ENCODE measurements at places on chromosomes 7 and 10.

DNA sequence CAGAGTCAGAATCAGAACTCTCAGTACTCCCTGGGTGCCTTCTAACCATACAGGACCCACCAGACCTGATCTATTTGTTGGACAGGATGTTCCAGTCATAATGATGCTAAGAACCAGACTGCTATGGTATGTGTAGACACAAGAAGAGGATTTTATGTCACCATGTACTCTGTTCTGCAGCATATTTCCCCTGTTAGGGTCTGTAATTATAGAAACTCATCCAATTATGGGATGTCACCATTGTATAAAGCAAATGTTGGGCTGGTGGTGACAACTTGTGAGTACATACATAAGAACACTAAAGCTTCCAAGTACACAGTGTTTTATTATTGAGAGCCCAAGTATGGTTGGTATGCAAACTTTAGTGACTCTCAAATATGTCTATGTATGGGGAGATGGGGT is 67.1 kb upstream of the AGBL3 start:
- no peak overlapping the region for H3K27ac ChIP-seq
- H3K27me3 ChIP-seq, result no peaks in the 10 kb centered on the region
- no peak overlapping the region for H3K4me3 ChIP-seq
- H3K36me3 ChIP-seq, result no peaks in the 10 kb centered on the region
- no peak for DNase-seq

DNA sequence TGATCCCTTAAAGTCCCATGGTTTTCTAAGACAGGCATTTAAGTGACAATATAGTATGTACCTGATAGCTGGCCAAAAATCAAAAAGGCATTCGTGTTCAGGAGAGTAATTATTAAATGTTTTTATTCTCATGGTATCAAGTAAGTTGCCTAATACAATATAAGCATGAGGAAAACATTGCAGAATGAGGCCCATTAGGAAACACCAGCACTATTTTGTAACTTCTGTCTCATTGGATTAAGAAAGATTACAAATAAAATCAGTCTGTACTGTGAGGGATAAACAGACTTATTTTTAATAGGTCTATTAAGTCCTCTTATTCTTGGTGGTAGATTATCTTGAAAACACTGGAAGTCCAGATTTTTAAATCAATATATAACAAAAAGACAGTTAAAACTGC is 110.1 kb downstream of the SNX13 start:
- no peaks in the 10 kb centered on the region for H3K4me1 ChIP-seq
- no peaks in the 10 kb centered on the region for H3K27me3 ChIP-seq

- DNase-seq, result no peak
- H3K36me3 ChIP-seq, result no peaks in the 10 kb centered on the region
- no peaks in the 10 kb centered on the region for H3K27me3 ChIP-seq
- no peaks in the 10 kb centered on the region for H3K4me1 ChIP-seq
- H3K4me3 ChIP-seq, result no peak overlapping the region
Measured at GRCh38 chr10:123573236-123574108, 92.7 kb upstream of the GPR26 start.

- no peak overlapping the region for H3K27ac ChIP-seq
- H3K36me3 ChIP-seq, result no peaks in the 10 kb centered on the region
- no peak for DNase-seq
- peaks cover 22% of the 10 kb centered on the region for H3K4me1 ChIP-seq
- no peak overlapping the region for H3K4me3 ChIP-seq
- peaks cover 70% of the 10 kb centered on the region for H3K27me3 ChIP-seq
Measured at GRCh38 chr10:8035641-8036470, 18.6 kb upstream of the GATA3 start.

DNA sequence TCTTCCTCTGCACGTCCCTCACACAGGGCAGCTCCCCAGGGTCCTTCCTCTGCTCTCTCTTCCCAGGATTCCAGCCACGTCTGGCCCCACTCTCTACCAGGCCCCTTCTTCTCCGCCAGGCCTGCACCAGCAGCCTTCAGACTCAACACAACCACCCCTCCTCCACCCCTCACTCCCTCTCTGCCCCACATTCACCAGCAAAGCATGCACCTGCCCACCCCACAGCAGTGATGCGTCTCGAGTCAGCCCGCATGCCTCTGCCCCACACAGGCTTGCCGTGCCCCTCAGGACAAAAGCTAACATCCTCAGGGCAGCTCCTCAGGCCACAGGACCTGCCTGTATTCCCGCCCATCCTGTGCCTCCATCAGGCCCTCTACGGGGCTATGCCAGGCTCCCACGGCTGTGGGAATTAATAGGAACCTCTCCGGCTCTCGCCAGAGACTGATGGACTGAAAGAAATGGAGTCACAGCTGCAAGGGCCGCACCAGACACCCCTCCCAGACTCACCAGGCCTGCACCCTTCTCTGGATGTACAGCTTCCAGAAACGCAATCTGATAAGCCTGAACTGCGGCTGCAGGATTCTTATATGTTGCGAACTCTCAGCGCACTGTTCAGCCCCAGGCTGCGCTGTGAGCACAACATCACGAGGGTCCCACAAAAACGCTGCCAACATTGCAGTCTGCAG is 100.1 kb downstream of the CYTH3 start:
- H3K36me3 ChIP-seq, result no peaks in the 10 kb centered on the region
- no peak for DNase-seq
- H3K4me1 ChIP-seq, result no peaks in the 10 kb centered on the region
- no peak overlapping the region for H3K27ac ChIP-seq
- H3K27me3 ChIP-seq, result no peaks in the 10 kb centered on the region
- no peak overlapping the region for H3K4me3 ChIP-seq

GRCh38 chr7:18200855-18201254 is 173.2 kb upstream of the PRPS1L1 start:
- H3K36me3 ChIP-seq, result no peaks in the 10 kb centered on the region
- no peak overlapping the region for H3K27ac ChIP-seq
- no peak overlapping the region for H3K4me3 ChIP-seq
- no peak for DNase-seq
- H3K4me1 ChIP-seq, result no peaks in the 10 kb centered on the region

DNA sequence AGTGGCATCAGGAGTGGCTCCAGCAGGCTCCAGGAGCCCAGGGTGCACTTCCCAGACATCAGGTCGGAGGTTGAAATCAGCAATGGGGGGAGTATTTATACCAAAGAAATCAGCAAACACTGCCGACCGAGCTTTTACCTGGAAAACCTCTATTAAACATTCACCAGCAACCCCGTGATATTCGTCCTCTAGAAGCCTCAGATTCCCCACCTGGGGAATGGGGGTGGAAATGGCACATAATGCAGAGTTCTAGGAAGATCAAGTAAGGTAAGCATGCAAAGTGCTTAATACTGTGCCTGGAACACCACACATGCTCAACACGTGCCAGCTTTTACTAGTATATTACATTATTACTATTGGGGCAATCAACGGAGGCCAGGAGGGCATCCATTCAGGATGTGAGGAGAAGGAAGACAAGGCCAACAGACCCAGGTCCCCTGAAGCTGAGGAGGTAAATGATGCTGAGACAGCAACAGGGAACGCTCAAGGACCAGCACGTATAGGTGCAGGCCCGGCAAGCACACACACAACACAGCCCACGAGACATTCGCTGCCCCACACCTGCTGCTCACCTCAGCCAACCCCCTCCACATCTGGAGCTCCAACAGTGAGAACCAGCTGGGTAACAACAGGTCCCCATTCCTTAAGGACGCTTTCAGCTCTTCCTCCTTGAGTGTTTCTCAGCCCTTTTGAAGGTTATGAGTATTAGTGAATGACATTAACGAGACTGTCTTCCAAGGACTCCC is 125.5 kb downstream of the TNS3 start:
- no peaks in the 10 kb centered on the region for H3K36me3 ChIP-seq
- H3K4me1 ChIP-seq, result no peaks in the 10 kb centered on the region
- no peak for DNase-seq
- no peak overlapping the region for H3K27ac ChIP-seq

GRCh38 chr7:3710122-3710521 is 409.1 kb downstream of the SDK1 start:
- H3K4me3 ChIP-seq, result no peak overlapping the region
- H3K27me3 ChIP-seq, result no peaks in the 10 kb centered on the region
- no peak for DNase-seq
- H3K27ac ChIP-seq, result no peak overlapping the region

DNA sequence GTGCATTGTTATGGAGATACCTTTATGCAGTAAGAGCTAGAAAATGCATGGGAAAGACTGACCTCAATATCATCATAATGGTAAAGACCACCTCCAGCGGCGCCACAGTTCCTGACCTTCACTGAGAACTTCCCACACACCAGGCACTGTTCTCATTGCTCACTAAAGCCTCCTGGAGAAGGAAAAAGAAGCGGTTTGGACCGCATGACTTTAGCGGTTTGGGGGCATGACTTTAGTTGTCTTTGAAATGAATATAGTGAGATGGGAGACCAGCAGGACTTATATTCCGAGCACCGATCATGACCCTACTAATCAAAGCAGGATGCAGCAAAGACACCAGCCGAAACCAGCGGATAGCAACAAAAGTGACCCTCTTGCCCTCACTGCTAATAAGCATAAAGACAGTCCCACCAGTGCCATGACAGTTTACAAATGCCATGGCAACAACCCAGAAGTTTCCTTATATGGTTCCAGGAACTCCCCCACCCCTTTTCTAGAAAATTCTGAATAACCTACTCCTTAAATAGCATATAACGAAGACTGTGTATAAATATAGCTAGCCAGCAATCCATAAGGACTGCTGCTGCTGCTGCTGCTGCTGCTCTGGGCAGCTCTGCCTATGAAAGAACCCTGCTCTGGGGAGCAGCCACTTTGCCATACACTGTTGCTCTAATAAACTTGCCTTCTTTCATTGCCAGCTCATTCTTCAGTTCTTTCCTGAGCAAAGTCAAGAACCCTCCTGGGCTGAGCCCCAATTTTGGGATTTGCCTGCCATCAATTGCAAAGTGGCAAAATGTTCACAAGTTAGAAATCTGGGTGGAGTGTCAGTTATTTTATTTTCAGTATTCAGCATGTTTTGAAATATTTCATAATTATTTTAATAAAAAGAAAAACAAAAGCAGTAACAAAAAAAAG is 694.1 kb downstream of the SUGCT start:
- no peaks in the 10 kb centered on the region for H3K4me1 ChIP-seq
- DNase-seq, result no peak
- no peak overlapping the region for H3K27ac ChIP-seq
- no peaks in the 10 kb centered on the region for H3K27me3 ChIP-seq
- no peaks in the 10 kb centered on the region for H3K36me3 ChIP-seq
- no peak overlapping the region for H3K4me3 ChIP-seq

DNA sequence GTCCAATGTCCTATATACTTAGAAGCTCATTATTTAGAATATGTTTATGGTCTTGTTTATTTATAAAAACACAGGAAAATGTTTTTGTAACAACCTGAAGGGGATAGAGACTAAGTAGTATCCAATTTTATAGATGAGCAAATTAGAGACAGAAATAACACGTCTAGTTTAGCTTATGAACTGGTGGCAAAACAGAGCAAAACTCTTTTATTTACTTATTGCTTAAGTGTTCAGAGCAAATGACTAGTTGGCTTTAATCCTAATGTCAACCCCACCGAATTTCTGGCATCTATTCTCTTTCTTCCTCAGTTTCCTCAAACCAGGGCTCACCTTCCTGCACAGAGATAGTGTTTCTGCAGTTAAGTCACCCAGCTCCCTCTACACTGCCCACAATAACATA is 792.8 kb downstream of the REEP3 start:
- H3K4me3 ChIP-seq, result no peak overlapping the region
- no peaks in the 10 kb centered on the region for H3K4me1 ChIP-seq
- H3K27ac ChIP-seq, result no peak overlapping the region
- H3K27me3 ChIP-seq, result no peaks in the 10 kb centered on the region
- no peak for DNase-seq
- no peaks in the 10 kb centered on the region for H3K36me3 ChIP-seq

DNA sequence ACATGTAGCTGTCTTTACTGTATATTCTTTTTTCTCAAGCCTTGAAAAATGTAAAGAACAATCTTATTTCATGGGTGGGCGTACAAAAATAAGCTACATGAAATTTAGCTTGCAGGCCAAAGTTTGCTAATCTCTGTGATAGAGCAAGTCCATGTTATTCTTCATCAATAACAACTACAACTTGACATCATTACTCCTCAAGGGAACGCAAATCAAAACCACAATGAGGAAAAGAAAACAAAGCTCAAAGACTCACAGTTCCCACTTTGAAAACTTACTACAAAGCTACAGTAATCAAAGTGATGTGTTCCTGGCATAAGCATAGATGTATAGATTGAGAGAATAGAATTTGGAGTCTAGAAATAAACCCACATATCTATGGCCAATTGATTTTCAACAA is 62.5 kb downstream of the GNA12 start:
- H3K27me3 ChIP-seq, result no peaks in the 10 kb centered on the region
- H3K4me3 ChIP-seq, result no peak overlapping the region
- DNase-seq, result no peak
- H3K27ac ChIP-seq, result no peak overlapping the region

DNA sequence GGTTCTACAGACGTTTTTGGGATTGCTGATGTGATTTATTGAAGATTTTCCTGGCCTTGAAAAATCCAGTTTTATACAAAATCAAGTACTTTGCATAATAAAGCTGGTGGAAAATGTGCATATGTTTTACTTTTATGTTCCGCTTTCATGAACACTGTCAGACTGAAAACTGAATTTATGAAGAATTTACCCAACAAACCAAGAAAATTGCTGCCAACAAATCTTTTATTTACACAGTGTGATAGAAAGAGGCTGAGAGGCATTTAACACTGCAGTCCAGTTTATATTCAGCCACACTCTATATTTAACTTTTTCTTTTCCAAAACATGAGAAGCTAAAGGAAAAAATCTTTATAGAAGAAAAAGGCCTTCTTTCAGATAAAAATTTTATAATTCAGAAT is 35.4 kb upstream of the RSU1 start:
- H3K4me3 ChIP-seq, result no peak overlapping the region
- no peaks in the 10 kb centered on the region for H3K4me1 ChIP-seq
- H3K27ac ChIP-seq, result no peak overlapping the region
- no peak for DNase-seq

GRCh38 chr10:105024184-105024583 is 383.1 kb downstream of the SORCS3 start:
- H3K36me3 ChIP-seq, result no peaks in the 10 kb centered on the region
- H3K27ac ChIP-seq, result no peak overlapping the region
- no peak for DNase-seq
- no peaks in the 10 kb centered on the region for H3K4me1 ChIP-seq
- no peak overlapping the region for H3K4me3 ChIP-seq

GRCh38 chr10:11153766-11154165 is 136.1 kb downstream of the CELF2 start:
- H3K36me3 ChIP-seq, result no peaks in the 10 kb centered on the region
- no peaks in the 10 kb centered on the region for H3K27me3 ChIP-seq
- H3K4me1 ChIP-seq, result peaks cover 98% of the 10 kb centered on the region
- DNase-seq, result no peak
- H3K27ac ChIP-seq, result no peak overlapping the region

Measured in CD8-positive, alpha-beta memory T cell (primary cell).